ENCODE measurements at places on chromosomes 4 and X. TPM values are rescaled to one million over a fixed set of nuclear protein-coding genes. Genes with fewer than 3 reads are reported as not detected.

DNA sequence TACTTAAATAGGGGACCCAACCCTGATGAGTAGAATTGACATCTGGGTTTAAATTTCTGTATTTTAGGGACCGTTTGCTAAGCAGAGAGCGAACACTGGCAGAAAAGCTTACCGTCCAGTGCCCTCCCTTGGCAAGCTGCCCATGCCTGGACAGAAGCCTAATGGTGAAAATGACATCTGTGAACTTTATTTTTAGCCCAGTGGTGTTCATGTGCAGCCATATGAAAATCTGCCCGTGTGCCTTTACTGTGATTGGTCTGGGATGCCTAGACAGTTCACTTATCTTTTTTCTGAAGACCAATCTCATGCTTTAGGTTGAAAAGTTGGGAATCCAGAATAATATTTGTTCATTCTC, 1.1 kb downstream of the STBD1 start:
- DNase-seq, result no peak

DNA sequence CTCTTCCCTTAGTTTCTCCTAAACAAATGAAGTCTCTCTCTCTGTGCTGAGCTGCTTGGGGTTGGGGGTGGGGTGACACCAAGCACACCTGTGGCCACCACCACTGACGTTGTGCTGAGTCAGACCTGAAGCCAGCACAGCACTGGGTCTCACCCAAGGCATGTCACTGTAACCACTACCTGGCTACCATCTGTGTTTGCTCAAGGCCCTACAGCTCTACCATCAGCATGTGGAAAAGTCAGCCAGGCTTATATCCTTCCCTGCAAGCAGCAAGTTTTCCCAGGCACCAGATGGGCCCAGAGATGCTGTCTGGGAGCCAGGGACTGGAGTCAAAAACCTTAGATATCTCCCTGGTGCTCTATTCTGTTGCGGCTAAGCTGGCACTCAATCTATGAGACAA, 6.9 kb downstream of the CXCL10 start:
- no peak for DNase-seq

Gene NUDT11
- polyA plus RNA-seq, result 0.07 TPM

GRCh38 chrX:117120700-117121099, 657.9 kb upstream of the CT83 start:
- DNase-seq, result no peak

Gene PAGE1
- not detected for polyA plus RNA-seq

- DNase-seq, result no peak
These were observed 36.5 kb upstream of the RASL11B start for GRCh38 chr4:52825460-52826090.

All from CD14-positive monocyte (primary cell).